ENCODE measurements at places on chromosomes 3 and 15.

- no peak for DNase-seq
Observed at GRCh38 chr3:124767264-124767663, 37.0 kb downstream of the UMPS start.

GRCh38 chr3:81295906-81296577 is 465.4 kb downstream of the GBE1 start:
- DNase-seq = no peak

DNA sequence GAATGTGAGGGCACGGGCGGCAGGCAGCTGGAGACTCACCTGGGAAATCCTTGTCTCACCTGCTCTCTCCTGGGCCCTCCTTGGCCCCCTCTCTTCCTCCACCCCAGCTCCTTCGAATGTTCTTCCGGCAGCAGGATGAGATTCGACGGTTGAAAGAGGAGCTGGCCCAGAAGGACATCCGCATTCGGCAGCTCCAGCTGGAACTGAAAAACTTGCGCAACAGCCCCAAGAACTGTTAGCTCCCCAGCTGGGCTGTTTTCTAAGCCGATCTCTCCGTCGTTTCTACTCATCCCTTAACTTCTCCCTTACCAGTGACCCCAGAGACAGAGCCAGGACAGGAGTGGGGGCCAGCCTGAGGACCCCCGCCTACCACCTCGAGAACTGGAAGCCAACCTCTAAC is 95.0 kb downstream of the ANP32A start:
- DNase-seq = no peak

- DNase-seq = no peak
Observed at GRCh38 chr15:59315914-59316451, 56.7 kb downstream of the MYO1E start.

- DNase-seq = no peak
Observed at GRCh38 chr3:165981318-165981717, 144.1 kb upstream of the BCHE start.

- peak; percentile 83 for DNase-seq
Observed at GRCh38 chr15:31328428-31328968, 1.9 kb downstream of the KLF13 start.

DNA sequence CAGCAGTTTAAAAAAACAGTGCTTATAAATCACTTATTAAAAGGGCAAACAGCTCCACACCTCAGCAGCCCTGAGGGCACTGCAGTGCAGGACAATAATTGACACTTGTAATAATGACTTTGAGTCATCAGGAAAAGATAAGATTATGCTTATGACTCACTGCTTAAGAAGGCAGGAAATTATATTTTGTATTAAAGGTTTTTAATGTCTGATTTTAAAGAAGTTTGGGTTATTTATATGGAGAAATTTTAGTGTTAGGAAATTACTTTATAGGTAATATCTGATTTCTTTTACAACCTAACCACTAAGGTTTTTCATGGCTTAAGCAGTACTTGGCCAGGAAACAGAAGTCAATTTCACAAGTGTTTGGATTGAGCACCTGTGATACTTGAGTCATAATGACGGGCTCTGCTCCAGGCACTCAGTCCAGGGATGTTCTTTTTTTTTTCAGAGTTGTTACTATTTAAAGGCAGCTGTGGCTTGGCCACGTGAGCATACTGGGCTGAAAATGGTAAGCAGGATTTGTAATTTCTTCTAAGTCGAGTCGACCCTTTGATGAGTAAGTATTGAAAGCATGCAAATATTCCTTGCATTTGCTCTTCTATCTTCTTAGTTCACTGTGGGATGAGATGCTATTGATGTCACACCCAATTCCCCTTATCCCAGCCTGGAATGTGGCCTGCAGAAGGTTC is 21.6 kb upstream of the SLC6A20 start:
- DNase-seq = no peak

DNA sequence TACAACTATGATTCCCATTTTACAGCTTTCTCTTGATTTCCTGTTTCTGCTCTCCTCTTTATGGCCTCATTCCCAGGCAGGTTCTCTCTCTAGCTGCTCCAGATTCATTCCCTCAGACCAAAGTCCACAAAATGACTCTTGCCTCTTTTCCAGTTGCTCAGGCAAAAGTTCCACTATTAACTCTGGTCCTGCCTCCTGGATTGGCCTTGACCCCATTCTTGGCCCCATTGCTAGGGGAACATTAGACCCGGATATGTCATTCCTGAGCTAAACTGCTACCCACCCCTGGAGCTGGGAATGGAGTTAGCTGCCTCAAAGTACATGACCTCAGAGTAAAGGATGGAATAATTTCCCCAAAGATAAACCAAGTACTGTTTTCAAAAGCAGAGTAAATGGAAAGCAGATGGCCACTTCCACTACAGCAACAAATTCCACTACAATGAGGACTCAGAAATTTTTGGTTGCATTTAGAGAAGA is 73.0 kb upstream of the GAP43 start:
- no peak for DNase-seq

GRCh38 chr15:78212546-78213424 is 21.6 kb downstream of the ACSBG1 start:
- DNase-seq = no peak

DNA sequence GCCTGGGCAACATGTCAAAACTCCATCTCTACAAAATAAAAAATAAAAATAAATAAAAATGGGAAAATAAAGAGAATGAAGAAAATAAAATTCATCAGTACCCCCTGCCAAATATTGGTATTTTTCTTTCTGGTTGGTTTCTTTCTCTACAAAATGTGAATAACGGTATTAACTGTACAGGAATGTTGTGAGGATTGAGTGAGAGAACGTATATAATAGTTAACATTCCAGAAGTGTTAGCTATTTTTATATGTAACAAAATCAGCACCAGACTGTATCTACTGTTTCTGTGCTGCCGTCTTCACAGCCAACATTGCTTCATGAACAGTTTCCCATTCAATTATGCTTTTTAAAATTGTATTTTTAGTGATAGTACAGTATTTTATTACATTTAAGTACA is 25.5 kb upstream of the RNU6-1 start:
- no peak for DNase-seq

GRCh38 chr15:69504352-69505040 is 51.9 kb downstream of the RPLP1 start:
- no peak for DNase-seq

DNA sequence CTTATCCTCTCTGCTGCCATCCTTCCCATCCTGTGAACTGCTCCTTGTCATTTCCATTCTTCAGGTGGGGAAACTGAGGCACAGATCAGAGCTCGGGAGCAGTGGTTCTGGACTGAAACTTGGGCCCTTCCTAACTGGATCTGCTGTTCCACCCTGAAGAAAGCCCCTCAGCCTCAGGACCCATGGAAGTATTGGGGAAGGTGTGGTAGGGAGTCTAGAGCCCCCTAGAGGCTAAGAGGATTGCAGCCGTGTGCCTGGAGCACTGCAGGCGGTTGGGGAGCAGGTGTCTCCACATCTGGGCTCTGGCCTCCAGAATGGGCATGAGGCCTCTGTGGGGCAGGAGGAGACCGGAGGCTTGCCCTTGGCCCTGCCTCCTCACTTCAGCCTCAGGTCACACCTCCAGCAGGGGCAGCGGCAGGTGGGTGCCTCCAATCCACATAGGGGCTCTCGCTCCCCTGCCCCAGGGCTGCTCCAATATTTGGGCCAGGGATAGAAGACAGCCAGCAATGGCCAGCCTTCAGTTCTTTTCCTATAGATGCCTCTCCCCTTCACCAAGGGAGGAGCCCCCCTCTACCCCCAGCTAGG is 28.1 kb downstream of the DNAJB8 start:
- no peak for DNase-seq

- DNase-seq = no peak
Observed at GRCh38 chr3:49519296-49519695, 35.0 kb upstream of the BSN start.

DNA sequence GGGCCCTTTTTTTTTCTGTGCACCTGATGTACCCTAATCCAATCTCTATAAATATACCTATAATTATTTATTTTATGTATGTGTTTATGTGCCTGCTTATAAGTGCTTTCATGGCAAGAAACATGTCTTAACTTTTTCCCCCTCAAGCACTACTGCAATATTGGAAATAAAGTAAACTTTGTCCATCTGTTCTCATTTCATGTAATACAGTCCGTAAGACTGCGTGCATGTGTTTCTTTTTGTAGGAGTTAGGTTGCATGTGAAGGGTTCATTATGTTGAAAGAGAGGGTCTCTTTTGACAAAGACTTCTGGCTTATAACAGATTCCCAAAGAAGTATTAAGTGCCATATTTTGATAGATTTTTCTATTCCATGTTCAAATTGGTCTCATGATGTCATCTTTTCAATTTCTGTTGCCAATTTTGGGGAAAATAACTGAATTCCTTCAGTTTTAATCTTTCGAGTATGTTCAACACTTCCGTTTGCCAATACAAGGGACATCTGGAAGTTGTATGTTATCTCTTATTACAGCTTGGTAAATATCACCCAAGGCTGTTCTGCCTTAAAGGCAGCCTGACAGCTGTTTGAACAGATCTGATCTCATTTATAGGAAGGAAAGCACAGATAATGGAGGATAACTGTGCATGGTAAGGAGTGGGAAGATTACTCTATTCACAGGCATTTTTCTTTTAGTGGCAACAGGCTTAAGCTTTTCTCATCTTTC is 273.1 kb upstream of the SGO1 start:
- no peak for DNase-seq

DNA sequence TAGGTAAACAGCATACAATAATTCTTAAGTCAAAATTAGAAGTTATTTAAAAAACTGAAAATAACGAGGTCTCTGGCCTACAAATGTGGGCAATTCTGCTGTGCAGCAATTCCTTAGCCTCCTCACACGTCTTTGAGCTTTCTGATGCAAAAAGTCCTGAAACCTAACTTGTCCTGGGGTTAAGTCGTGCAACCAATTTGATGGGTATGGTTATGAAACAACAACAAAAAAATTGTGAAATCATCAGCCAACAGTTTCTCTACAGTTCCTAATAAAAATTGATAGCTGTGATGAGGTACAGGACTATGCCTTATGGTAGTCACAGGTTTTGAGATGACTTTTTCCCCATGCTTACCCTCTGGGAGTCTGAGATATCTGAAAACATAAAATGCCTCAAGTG is 6.5 kb upstream of the GLB1 start:
- no peak for DNase-seq

DNA sequence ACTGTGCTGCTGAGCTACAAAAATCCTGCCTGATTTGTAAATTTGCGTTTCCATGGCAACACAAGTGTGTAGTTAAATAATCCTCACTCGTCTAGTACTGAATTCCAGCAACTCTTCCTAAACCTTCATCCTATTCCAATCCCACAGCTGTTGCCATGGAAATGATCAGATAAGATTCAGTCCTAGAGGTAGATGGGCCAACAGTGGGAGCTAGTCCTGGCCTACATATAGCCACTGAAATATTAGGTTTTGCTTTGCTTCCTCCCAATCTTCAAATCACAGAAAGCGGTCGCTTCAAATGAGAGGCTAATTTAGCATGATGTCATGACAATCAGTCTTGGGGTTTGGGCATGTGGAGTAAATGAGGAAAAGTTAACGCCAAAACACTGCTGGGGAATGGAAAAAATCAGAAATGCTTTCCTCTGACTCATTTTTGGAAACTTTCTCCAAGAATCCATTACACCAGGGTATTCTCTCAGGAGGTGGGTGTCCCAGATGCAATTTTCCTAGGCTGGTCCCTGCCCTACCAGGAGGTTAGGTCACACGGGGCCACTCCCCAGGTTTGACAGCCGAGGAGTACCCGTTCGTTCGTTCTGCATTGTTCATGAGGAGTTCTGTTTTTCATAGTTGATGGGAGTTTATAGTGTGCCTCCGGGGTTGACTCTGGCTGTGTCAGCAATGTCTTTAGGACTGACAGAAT is 159.2 kb upstream of the SLCO3A1 start:
- DNase-seq = no peak

DNA sequence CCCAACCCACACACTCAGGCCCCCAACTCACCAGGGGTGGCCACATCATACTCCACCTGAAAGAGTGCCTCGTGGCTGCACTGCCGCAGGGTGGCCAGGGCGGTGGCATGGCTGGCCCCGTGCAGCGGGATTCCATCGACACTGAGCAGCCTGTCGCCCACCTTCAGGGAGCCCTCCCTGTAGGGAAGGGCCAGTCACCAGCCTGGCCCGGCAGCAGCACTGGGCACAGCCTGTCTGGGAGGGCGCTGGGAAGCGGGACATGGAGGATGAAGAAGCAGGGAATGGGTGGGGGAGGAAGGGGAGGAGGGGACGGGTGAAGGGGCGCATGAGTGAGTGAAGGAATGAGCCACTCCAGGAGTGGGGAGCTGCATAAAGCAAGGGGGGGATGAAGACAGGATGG is 18.5 kb downstream of the GRIP2 start:
- DNase-seq = no peak

DNA sequence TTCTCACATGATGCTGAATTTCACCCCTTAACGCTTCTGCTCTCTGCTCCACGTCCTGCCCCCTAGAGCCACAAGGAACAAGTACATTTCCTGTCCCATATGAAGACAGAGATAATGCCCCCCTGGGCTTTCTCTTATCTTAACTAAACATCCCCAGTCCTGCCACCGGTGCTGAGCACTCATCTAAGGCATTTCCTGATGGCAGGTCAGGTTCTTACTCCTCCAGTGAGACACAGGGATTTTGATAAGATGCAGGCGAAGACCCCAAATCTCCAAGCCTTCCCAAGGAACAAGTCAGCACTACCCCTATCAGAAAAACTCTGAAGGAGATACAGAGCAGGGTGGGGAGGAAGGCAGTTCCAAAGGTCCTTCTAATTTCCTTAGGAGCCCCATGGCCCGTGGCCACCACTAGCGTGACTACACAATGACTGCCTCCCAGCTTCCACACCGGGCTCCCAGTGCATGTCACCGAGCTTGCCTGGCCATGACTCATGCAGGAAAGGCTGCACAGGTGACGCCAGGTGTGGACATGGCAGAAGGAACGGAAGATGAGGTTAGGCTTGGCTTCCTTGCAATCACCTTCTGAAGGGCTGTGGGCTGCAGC is 152.9 kb downstream of the XXYLT1 start:
- DNase-seq = no peak

GRCh38 chr3:148992027-148992634 is 791 bp downstream of the GYG1 start:
- DNase-seq = peak; percentile 22

- DNase-seq = no peak
Observed at GRCh38 chr3:106789276-106789675, 588.0 kb upstream of the CCDC54 start.

DNA sequence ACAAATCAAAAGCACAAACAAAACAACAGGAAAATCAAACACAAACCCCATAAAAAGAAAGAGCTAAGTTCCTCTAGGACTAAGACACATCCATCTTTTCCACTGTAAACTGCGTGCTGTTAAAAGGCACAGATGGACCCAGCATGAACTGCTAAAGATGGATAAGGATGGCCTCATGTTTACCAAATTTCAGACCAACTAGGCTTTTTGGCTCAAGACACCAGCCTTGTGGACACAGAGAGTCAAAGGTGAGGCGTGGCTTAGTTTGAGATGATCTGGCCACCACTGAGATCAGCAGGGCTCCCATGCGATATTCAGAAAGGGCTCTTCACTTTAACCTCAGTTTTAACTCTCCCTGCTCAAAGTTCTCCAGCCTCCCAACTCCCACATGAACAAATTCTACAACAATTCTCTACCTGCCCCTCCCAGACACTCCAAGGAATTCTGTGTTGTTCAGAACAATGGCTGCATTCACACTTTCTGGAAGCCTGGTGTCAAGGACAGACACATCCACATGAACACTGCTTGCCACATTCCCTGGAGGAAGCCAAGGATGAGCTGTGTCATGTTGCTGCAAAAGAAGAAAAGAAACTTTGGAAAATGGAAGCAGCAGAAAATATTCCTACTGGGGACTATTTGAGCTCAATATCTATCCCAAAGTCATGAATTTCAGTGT is 198.4 kb upstream of the LRRN1 start:
- no peak for DNase-seq

GRCh38 chr3:78919021-78919755 is 848.6 kb downstream of the ROBO1 start:
- DNase-seq = no peak
